HCT116 (cell line): ENCODE measurements at places on chromosomes 13 and 19. TPM values are rescaled to one million over a fixed set of nuclear protein-coding genes. Genes with fewer than 3 reads are reported as not detected.
A peak's percentile ranks its signal among the peaks of the same experiment; 100 is the strongest.

- H3K27ac ChIP-seq: peak overlapping the region; percentile 98
- no peaks in the 10 kb centered on the region for H3K27me3 ChIP-seq
These were observed 2.0 kb downstream of the DAZAP1 start for GRCh38 chr19:1409204-1410005.

Gene ZNF99
- not detected for total RNA-seq

GRCh38 chr13:75339635-75340374, 142.2 kb downstream of the TBC1D4 start:
- no peak overlapping the region for H3K27ac ChIP-seq
- H3K4me1 ChIP-seq: peaks cover 3% of the 10 kb centered on the region; the same call in 1 of the 2 replicates
- no peak overlapping the region for H3K4me3 ChIP-seq
- no peaks in the 10 kb centered on the region for H3K27me3 ChIP-seq

Gene RNF225
- total RNA-seq: 1.2 TPM
